Epithelial cell of umbilical artery (primary cell): ENCODE measurements at places on chromosomes 5 and 9. TPM values are rescaled to one million over a fixed set of nuclear protein-coding genes. Genes with fewer than 3 reads are reported as not detected.

RMRP gene
- total RNA-seq = 14,209 and 20,786 TPM in 2 replicates

KIF2A gene
- total RNA-seq = 97.7 and 104 TPM in 2 replicates

PCDHB11 gene
- total RNA-seq = under 0.01 and 0.15 TPM in 2 replicates

MRPS2 gene
- 14.7 and 16.6 TPM in 2 replicates for total RNA-seq

FAM153A gene
- not detected in 2 replicates for total RNA-seq

SHB gene
- 10.4 and 16.3 TPM in 2 replicates for total RNA-seq

OLFML2A gene
- total RNA-seq = 0.30 and 0.32 TPM in 2 replicates

ANKRD34B gene
- total RNA-seq = not detected in 2 replicates

CATSPER3 gene
- total RNA-seq = not detected in 2 replicates

PCDHGC3 gene
- total RNA-seq = 6.5 and 7.8 TPM in 2 replicates

STXBP1 gene
- 14.9 and 76.7 TPM in 2 replicates for total RNA-seq

IL13 gene
- not detected in 2 replicates for total RNA-seq

ZBTB5 gene
- total RNA-seq = 6.5 and 7.3 TPM in 2 replicates
